ENCODE measurements at places on chromosomes 7 and 10.

DNA sequence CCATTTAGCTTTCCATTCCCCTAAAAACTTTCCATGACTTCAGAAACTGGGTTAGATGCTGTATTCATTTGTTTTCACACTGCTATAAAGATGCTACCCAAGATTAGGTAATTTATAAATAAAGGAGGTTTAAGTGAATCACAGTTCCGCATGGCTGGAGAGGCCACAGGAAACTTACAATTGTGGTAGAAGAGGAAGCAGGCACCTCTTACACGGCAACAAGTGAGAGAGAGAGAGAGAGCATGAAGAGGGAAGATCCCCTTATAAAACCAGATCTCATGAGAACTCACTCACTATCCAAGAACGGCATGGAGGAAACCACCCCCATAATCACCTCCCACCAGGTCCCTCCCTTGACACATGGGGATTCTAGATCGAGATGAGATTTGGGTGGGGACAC, 336.8 kb downstream of the TFEC start:
- no peak for DNase-seq

DNA sequence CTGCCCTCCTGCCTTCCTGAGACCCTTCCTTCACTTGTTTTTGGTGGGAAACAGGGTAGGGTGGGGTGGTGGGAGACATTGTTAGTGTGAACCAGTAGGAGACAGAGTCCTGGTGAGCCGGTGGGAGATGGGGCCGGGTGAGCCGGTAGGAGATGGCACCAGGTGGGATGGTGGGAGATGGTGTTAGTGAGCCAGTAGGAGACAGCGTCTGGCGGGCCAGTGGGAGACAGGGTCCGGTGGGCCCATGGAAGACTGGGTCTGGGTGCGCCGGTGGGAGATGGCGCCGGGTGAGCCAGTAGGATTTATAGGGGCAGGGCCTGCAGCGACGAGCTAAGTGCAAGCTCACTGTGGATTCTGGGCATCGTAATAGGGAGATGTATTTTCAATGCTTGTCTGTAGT, 116.8 kb downstream of the TRRAP start:
- no peak for DNase-seq

DNA sequence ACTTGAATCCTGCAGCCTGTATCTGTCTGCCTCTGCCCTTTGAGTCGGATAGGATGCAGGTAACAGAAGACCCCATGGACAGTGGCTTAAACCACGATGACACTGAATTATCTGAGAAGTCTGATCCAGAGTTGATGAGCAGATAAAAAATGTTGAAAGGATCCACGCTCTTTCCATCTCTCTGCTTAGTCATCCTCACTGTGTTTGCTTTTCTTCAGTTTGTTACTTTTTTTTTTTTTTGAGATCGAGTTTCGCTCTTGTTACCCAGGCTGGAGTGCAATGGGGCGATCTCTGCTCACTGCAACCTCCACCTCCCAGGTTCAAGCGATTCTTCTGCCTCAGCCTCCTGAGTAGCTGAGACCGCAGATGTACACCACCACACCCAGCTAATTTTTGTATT, 36.9 kb upstream of the GOLGA7B start:
- DNase-seq = no peak

- DNase-seq = no peak
These were observed 5.2 kb upstream of the PRKAR2B start for GRCh38 chr7:107039199-107039900.

DNA sequence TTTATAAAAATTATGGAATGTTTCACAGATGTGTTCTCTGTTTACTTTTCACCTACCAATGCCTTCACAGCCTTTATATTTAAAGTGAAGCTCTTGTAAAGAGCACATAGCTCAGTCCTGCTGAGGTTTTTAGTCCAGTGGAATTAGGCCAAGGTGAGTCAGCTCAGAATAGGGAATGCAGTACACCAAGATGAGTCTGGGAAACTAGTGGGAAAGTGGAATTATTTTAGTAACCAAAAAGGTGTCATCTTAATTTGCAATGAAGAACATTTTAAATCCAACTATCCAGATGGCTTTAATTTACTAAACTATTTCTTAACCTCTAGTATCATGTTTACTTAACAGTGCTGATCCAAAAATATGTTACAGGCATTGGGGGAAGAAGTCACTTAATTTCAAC, 236.3 kb upstream of the CTBP2 start:
- DNase-seq = peak; percentile 87

DNA sequence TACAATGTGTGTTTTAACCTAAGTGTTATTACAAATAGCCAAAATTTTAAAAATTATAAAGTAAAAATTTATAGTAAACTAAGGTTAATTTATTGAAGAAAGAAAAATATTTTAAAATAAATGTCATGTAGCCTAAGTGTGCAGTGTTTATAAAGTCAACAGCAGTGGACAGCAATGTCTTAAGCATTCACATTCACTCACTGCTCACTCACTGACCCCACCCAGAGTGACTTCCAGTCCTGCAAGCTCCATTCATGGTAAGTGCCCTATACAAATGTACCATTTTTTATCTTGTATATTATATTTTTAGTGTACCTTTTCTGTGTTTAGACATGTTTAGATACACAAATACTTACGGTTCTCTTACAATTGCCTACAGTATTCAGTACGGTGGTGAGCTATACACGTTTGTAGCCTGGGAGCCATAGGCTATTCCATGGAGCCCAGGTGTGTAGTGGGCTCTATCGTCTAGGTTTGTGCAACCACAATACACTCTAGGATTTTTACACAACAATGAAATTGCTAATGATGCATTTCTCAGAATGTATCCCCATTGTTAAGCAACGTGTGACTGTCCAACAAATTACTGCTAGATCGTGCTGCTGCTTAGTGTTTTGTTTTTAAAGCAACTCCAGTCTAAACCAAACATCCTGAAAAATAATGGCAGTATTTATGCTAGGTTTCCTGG, 108.9 kb upstream of the NAMPT start:
- DNase-seq = no peak

DNA sequence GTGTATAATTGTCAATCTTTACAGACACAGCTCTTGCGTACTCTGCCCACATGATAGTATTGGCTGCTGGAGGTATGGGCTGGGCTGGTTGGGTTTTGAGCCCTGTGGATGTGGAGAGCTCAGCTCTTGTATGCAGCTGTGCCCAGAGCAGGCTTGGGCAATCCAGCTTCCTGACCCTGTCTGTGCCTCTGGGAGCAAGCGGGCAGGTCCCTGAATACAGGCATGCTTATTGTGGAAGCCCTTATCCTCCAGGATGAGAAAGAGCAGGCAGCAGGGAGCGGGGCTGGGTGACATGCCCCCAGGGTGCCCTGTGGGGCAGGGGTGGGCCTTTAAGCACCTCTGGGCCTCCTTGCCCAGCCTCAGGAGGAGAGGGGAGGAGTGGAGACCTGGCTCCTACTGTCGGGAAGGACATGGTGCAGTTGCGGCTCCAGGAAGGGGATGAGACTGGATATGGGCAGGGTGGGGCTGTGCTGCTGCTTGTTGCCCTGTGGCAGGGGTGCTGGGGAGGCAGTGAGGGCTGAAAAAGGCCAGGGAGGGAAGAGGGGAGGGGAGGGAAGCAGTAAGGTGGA, 32.7 kb upstream of the SH2D4B start:
- no peak for DNase-seq

DNA sequence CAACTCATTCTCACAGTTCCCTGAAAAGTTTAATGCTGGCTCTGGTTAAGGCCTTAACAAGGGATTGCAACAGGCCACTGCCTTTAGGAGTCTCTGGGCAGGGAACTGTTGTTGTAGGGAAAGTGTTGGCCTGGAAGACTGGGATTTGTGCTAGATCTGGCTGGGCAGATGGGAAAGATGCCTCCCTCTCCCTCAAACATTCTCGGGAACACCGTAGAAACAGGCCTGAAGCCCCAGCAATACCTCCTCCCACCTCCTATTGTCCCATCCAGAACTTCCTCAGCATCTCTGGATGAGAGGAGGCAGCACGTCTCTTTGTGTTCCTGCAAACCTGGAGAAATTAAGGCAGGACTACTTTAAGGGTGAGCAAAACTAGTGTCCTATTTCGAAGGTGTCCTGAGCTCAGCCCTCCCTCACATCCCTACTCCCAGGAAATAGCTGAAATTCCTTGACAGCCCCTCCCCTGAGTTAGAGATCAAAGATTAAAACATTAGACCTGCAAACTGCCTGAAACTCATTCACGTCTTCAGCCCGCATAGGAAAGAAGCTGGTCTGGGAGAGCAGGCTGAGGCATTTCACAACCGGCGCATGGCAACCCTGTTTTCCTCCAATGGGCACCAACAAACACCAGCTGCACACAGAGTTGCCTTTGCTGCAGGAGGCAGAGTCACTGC, 10.9 kb upstream of the MAP3K8 start:
- DNase-seq = no peak

DNA sequence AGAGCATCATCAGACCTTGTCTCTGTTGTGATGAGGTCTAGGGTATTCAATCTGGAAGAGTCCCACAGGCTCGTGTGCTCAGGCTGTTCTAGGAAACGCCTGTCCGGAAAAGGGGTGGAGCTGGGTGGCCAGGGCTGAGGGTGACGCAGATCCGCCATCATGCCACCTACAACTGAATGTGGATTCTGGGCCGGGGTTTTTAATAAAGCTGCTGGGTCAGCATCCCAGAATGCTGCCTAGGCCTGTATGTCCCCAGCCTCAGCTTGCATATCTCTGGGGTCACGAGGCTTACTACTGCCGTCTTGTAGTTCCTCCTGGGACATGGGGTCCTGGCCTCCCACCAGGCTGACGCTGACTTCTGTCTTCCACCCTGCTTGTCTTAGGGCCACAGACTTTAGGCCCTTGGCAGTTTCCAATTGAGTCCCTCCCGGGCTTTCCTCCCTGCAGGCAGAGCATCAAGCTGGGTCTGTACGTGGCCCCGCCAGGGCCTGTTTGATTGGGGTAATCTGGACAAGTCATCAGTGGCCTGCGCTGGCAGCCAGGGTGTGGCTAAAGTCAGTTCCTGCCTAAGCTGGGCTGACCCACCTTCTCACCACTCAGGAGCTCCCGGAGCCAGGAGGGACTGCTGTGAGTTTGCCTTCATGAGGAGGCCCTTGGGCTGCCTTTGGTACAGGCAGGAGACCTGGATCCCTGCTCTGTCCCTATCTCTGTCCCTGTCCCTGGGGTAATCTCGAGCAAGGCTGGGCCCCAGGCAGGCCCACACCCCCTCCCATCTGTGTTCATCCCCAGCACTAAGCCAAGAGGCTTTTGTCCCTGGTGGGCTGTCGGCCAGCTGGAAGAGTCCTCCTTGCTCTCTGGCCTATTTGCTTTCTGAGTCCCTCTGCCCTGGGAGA, 79.9 kb downstream of the ZMIZ1 start:
- DNase-seq = no peak

- no peak for DNase-seq
These were observed 23.6 kb upstream of the ADCYAP1R1 start for GRCh38 chr7:31028417-31028992.

DNA sequence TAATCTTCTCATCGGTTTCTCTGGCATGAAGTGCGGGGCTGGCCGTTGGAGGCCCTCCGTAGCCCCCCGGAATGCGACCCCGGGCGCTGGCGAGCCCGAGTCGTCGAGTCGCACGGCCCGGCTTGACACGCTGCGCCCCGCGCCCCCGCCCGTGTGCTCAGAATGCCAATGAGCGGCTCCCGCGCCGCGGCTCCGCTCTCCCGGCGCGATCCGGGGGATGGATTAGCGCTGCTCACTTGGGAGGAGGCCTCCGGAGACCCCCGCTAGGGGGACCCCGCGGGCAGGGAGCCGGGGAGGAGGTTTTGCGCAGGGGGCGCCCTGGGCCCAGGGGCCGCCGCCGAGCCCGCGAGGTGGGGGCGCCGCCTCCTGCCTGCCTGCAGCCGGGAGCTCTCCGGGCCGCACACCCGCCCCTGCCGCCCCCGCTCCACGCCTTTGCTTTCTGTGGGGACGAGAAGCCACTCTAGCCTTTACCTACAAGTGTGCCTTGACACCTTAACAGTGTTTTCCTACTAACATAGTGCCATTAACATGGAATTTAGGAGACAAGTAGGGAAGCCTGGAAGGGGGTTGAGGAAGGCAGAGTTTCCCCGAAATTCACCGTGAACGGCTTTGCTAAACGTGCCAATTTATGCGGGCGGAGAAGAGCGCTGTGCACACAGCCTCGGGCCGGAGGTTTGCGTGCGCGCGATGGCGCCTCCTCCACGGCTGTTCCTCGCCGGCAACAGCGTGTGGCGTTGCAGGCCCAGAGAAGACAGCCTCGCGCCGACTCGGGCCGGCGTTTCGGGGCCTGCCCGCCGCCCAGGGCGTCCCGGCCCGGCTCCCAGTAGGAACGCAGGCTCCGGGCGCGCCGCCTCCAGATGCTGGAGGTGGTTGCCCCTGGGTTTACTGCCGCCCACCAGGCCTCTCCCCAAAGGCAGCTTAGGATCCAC, 7.1 kb downstream of the SHH start:
- DNase-seq = peak; percentile 56

DNA sequence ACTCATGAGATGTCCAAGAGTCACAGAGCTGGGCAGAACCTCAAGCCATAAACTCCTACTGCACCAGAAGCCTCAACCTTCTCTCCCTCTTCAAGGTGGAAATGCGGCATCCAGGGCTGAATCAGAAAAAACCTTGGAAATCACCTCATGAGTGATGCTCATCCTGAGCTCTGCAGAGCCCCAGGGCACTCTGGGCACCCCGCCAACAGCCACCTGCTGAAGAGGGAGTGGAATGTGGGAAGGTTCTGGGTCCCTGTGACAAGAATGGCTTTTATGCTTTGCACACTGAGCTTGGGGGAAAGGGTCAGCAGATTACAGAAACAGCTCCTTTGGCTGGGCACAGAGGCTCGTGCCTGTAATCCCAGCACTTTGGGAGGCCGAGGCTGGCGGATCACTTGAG, 18.8 kb downstream of the NUDT1 start:
- DNase-seq = no peak

GRCh38 chr7:112069879-112070321, 136.3 kb downstream of the DOCK4 start:
- DNase-seq = peak; percentile 34

- DNase-seq = peak; percentile 60
These were observed at the start of gene PTPRN2 for GRCh38 chr7:158587162-158588084. Gene PTPRN2, minus strand, starts transcription at chr7:158587823.

GRCh38 chr7:154167051-154167450, 114.9 kb downstream of the DPP6 start:
- DNase-seq = no peak

All from fibroblast of skin of abdomen (primary cell).